ENCODE measurements at places on chromosomes 1 and 21.

DNA sequence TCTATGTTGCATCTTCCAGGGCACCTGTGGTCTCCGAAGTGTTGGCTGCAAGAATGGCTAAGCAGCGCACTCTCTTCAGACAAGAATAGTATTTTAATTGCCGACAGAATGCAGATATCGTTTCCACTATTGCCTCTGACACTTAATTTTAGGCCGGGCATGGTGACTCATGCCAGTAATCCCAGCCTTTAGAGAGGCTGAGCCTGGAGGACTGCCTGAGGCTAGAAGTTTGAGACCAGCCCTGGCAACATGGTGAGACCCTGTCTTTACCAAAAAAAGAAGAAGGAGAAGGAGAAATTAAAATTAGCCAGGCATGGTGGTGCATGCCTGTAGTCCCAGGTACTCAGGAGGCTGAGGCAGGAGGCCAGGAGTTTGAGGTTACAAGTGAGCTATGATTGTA, 306.9 kb downstream of the KIF26B start:
- DNase-seq: no peak

DNA sequence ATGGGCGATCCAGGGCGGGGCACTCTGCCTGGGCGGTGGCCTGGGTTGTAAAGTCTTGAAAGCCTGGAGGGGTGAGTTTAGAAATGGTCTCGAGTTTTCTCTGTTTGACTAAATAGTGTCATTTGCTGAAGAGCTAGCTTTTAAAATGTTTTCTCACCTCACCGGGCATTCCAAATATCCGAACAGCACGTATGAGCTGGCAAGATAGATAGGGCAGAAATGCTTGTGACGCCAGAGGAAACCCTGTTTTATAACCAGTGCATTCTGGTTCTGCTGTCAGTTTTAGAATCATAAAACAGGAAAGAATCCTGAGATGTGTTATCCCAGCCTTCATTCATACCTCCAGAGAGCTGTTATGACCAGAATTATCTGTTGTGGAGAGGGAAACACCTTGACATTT, 725 bp downstream of the RTCA start:
- DNase-seq: no peak

- no peak for DNase-seq
These were observed 1481.7 kb downstream of the AMY1C start for GRCh38 chr1:105231378-105231777.

DNA sequence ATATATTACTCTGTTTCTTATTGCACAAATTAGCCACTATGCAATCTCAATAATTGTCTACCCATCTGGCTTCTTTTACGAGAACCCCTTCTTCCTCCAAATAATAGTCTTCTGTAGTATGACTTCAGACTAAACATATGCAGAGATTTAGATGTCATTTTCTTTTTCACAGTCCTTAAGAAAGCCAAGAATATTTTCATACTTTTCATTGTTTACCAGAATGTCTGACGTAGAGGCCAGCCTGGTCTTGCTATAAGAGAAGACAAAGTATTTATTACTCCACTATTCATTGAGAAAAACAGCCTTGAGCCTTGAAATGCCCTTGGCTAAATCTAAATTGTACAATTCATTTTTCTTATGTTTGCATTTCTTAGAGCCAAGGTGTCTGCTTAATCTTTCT, 714.9 kb upstream of the CXADR start:
- no peak for DNase-seq

- DNase-seq: no peak
These were observed 115.3 kb downstream of the PLA2G4A start for GRCh38 chr1:186943891-186944686.

DNA sequence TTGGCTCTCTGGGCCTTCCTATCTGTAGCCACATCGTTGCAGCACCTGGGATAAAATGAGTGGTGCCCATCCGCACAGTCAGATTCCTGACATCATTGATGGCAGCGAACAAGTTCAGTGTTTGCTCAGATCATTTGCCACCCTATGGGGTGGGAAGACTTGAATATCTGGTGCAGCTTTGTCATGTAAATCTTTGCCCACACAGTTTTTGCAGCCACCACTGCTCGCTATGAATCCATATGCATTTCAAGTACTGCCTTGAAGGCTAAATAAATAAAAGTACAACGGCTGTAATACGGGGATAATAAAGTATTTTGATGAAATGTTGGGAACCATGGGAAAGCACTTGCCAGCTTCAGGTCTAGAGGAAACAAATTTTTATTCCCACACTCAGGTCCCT, 56.3 kb upstream of the COA6 start:
- no peak for DNase-seq

DNA sequence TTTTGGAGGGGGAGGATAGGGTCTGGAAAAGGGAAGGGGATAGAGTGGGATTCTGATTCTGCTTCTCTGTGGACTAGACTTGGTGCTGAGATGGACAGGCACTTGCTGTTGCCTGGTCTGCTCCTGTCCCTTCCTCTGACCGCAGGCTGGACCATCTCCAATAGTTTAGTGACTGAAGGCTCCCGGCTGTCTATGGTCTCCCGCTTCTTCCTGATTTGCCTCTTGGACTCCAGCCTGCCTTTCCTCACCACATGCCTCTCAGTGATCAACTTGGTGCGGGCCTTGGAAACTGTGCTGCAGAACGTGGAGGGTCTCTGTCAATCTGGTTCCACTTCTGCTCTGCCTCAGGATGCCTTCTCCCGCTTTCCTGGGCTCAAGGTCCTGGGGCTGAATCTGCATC, 6.3 kb upstream of the ZSCAN20 start:
- no peak for DNase-seq

GRCh38 chr1:65467536-65467935, 47.1 kb downstream of the LEPR start:
- no peak for DNase-seq

DNA sequence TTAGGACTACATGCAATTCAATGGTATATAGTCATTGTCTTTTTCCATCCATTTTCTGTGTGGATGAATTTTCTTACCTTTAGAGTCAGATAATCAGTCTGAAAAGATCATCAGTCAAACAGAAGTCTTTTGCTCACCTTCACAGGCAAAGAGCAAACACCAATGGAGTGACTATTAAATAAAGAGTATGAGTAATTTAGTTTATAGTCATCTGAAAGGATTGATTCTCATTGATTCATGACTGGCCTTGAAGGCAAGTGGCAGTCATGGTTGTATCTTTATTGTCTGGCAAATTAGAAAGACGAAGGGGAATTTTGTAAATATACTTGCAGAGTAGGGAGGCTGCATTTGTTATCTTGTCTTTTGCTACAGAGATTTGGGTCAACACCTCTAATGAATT, 89.9 kb downstream of the EPB41 start:
- no peak for DNase-seq

GRCh38 chr1:151491641-151492040, 19.5 kb upstream of the CGN start:
- DNase-seq: no peak

DNA sequence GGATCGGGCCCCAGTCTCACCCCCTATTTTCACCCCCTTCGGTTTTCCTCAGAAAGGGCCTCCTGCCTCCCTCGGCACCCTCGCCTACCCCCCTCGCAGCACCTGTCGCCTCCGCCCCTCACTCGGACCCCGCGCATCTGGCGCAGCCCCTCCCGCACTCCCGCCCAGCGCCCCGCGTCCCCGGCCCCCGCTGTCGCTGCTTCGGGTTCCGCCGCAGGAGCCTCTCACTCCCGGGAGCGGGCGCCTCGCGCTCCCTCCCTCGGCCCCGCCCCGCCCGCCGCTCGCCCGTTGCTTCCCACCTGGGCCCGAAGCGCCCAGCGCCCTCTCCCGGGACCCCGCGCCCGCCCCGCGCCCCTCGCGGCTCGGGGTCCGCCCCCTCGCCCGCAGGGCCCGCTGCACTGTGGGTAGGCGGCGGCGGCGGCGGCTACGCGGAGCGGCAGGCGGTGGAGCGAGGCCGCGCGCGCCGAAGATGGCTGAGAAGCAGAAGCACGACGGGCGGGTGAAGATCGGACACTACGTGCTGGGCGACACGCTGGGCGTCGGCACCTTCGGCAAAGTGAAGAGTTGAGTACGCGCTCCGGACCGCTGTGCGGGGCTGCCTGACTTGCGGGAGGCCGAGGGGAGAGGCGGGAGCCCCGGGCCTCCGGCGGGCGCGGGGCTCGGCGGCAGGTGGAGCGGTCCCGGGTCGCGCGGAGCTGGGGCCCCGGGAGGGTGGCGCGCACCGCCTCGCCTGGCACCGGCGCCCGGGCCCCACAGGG, at the start of gene PRKAA2:
TSS of gene PRKAA2 (plus strand) at position 396 of the 758 bp plus-strand sequence. CDS start at position 470, 74 bp downstream.
- peak; percentile 56 for DNase-seq

DNA sequence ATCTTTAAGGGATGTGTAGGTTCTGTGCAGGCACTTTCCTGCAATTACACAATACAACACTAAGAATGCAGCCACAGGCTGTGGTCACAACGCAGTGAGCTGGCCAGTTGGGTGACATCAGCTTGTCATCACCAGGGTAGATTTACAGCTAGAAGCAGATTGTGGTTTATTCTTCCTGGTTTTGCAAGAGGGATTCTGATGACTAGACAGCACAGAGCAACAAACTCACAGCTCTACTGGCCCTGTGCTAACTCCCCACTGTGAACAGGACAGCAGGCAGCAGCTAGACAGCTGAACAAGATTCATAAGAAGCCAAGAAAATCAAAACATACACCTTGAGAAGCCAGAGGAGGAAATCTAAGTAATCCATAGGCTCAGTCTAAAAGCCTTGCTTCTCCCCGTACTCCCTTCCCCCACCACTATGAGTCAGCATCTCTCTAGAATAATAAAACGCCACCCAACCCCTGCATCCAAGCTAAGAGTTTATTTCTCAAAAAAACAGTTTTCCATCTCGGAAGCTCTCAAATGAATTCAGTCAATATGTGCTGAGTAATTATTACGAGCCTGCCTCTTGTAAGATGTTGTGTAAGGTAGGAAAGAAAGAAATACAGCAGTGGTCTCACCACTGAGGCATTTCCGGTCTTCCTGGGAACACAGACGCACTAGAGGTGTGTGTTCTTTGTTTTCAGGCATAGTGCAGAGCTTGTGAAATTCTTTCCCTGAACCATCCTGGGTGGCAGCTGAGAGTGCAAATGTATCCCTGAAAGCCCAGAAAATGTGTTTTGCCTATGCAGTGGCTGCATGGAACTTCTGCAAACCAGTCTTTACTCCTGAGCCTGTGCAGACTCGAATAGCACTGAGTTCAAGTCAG, 162.8 kb downstream of the NTPCR start:
- DNase-seq: peak; percentile 91

GRCh38 chr1:61227857-61228550, 145.6 kb downstream of the NFIA start:
- no peak for DNase-seq

DNA sequence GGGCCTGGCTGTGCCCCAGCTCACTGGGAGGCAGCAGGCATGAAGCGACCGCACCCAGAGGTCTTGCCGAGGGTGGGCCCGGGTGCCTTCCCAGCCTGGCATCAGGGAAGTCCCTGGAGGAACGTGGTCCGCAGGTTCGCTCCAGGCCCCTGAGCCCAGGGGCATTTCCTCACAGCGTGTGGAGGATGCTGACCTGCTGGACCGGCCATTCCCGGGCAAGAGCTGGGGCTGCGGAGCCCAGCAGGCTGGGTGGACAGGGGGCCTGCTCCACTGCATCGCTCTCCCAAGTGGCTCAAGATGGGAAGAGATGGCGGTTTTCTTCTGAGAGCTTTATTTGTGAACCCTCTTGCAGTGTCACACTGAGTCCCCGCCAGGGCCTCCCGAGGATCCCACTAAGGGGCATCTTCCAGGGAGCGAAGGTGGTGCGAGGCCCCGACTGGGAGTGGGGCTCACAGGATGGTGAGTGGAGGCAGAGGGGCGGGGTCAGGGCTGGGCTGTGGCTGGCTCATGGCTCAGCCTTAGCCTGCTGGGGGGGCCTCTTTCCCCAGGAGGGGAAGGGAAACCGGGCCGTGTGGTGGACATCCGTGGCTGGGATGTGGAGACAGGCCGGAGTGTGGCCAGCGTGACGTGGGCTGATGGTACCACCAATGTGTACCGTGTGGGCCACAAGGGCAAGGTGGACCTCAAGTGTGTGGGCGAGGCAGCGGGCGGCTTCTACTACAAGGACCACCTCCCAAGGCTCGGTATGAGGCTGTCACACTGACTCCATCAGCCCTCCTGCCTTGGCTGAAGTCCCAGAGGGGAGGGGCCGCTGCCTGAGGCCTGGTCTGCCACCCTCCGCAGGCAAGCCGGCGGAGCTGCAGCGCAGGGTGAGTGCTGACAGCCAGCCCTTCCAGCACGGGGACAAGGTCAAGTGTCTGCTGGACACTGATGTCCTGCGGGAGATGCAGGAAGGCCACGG, 7.2 kb upstream of the MMP23B start:
- DNase-seq: peak; percentile 67

GRCh38 chr1:234477386-234478151, 1.4 kb downstream of the TARBP1 start:
- no peak for DNase-seq

- DNase-seq: no peak
These were observed 60.7 kb upstream of the NGF start for GRCh38 chr1:115398745-115399144.

DNA sequence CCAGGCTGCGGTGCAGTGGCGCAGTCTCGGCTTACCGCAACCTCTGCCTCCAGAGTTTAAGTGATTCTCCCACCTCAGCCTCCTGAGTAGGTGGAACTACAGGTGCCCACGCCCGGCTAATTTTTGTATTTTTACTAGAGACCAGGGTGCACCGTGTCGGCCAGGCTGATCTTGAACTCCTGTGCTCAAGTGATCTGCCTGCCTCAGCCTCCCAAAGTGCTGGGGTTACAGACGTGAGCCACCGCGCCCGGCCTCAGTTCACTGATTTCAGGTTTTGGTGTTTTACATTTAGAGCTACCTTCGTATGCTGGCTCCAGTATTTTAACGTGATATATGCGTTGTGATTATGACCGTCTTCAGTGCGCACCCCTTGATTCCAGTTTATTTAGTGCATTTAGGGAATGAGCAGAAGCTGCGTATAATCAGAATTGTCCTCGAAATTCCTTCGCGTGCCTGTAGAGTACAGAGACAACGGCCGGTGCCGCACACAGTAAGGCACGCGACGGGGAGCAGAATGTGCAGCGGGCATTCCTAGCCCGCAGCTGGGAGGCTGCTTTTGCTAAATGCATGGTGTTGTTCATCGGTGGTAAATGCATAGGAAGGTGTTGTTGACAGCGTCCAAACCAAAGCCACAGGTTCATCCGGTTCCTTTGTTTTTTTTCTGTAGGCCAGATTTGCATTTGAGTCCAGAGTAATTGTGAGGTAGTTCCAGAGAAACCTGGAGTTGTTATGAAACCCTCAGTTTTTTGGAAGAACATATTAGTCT, 48.9 kb upstream of the DIP2A start:
- DNase-seq: no peak

All from femur (tissue), 1 donor.